ENCODE measurements at places on chromosomes 16 and 17.

GRCh38 chr16:71520550-71520949, 5.7 kb upstream of the CHST4 start:
- no peak for DNase-seq

DNA sequence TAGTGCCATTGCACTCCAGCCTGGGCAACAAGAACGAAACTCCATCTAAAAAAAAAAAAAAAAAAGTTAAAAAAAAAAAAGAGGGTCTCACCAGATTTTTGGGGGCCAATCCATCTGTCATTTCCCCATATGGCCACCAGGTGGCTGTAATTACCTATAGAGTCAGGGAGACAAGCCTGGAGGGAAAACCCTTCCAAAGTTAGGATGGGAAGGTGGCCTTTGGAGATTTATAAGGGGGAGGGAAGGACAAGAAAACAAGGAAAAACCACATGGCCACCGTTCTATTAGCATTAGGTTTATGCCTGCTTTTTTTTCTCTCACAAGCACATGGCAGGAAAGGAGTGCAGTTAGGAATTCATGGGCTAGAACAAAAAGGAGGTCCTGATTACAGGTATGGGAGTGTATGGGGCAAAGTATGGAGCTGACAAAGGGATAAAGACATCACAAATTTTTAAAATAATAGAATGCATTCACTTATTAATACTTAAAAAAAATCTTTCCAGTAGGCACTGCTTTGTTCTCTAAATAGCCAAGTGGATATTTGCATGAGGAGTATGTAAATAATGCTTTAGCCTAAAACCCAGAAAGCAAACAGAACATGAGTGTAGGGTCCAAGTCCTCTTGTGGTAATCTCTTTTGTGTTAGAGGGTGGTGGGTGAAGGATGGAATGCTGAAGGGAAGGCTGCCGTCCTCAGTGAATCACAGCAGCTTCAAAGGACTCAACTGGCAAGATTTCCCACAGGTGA, 5.1 kb downstream of the CYB5D1 start:
- DNase-seq = peak; percentile 80

GRCh38 chr16:19607616-19608280, 52.2 kb downstream of the VPS35L start:
- no peak for DNase-seq

DNA sequence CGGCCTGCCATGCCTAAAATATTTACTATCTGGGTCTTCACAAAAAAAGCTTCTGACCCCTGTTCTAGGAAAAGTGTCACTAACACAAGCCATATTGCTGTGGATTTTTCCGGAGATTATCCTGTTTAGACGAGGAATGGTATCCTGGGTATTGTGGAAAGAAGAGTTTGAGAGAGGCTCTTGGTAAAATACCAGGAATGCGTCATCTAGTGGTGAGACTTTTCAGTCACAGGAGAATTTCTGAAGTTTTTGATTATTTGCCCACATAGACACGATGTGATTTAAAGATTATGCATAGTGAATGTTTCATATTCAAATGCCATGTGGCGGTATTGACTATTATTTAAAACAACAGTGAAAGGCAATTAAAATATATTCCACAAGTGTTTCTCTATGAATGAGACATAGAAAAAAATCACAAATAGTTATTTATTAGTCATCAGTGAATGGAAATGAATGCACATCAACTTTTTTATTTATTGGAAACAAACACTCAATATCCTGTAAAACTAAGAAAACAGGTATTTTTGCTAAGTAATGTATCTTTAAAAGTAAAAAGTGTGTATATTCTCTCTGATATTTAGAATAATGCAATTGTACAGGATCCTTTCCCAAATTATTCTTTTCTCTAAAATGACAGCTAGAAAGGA, 7.8 kb downstream of the KRT28 start:
- DNase-seq = peak; percentile 76

GRCh38 chr17:10278218-10278617, 79.8 kb upstream of the GAS7 start:
- peak; percentile 26 for DNase-seq

DNA sequence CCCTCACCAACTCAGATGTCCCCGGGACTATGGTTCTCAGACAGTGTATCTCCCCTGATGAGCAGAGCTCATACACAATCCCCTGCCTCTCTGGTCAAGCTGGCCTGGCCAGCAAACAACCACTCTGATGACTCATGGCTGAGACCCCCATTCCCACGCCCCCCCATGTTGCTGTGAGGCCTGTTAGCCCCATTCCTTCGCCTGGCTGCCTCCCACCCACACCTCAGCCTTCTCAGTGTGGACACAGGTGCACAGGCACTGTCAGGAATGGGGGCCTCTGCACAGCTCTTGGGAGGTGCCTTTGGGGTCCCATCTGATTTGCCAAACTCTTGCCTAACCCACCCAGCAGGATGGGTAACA, 80.2 kb downstream of the CNGB1 start:
- DNase-seq = no peak

- DNase-seq = no peak
Measured at GRCh38 chr17:63809970-63810369, 17.3 kb upstream of the PSMC5 start.

- DNase-seq = no peak
Measured at GRCh38 chr17:42530952-42531454, 5.0 kb upstream of the NAGLU start.

- peak; percentile 77 for DNase-seq
Measured at GRCh38 chr17:7560172-7561027, 1.3 kb upstream of the SENP3 start.

DNA sequence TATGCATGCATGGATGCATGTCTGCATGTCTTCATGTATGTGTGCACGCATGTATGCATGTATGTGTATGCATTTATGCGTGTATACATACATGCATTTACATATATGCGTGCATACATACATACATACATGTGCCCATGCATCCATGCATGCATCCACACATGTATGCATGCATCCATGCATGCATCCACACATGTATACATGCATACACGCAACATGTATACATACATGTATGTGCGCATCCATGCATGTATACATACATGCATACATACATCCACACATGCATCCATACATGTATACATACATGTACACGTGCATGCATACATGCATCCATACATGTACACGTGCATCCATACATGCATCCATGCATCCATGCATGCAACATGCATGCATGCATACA, 29.8 kb upstream of the DLX3 start:
- DNase-seq = no peak

GRCh38 chr16:4859190-4859899, 12.1 kb downstream of the UBN1 start:
- DNase-seq = peak; percentile 81

DNA sequence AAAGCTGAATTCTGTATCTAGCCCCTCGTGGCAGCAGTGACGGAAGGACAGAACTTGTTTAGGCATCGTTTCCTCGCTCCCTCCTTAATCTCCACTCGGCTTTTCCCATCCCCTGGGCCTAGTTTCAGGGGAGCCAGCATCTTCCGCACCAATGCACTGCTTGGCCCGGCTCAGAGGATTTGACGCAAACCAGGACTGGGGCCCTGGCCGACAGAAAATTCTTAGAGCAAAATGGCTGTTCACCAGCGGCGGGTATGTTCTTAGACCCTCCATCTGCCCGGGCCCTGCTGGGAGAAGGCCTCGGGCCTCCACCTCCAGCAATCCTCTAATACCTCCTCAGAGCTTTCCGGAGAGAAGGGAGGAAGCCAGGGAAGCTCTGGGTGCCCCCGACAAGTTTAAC, 54.6 kb downstream of the TBC1D16 start:
- DNase-seq = no peak

DNA sequence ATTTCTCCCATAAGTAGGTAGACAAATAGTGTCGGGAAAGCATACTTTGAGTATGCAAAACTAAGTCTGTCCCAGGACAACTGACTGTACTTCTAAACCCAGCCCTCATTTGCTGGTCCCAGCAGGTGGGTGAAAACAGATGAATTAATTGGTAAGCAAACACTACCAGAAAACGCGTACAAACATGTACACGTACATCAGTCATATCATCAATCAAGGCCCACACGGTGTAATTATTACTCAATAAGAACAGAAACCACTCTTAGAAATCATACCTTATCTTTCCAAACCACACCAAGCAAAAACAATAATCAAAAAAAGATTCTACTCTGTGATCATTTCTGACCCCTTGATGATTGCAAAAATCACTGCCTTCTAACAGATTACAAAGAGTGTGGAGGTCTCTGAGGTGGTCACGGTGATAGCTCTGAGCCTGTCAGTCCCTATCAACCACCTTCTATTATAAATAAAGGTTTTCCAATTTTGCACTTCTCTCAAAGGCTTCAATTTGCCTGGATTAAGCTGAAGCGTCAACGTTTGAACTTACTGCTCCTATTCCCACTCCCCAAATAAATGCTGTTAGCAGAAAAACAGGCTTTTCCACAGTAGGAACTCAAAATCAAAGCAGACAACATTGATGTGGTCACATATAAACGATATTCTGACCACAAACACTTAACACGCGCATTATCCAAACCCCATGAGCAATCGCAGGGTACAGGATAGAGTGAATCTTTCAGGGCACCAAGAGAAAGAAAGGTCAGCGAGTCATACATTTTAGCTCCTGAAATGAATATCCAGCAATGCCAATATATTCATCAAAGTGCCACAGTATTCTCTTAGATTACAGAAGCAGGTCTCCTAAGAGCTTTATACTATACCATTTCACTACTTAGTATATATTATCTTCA, 211.9 kb downstream of the STX8 start:
- peak; percentile 38 for DNase-seq

DNA sequence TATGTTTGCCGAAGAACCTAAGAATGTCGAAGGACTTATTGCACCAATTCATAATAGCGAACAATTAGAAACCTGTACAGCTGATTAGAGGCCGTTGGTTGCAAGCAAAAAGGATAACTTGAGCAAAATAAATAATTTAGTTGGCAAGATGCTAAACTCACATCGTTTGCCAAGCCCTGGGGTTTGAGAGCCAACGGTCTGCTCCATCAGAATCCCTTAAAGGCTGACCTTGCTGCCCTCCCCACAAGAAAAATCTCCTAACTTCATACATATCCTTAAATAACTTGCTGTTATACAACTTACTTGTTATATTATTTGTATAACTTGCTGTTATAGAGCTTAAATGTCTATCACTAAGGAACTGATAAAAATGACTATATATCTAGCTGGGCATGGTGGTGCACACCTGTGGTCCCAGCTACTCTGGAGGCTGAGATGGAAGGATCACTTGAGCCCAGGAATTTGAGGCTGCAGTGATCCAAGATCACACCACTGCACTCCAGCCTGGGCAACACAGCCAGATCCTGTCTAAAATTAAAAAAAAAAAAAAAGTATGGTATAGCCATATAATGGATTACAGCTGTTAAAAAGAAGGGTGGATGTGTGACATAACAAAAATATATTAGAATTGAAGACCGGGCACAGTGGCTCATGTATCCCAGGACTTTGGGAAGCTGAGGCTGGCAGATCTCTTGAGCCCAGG, 1.9 kb upstream of the TRIM37 start:
- DNase-seq = no peak

GRCh38 chr16:79310710-79311109, 289.8 kb downstream of the MAF start:
- no peak for DNase-seq

GRCh38 chr17:79534851-79535727, 75.8 kb downstream of the RBFOX3 start:
- DNase-seq = no peak

DNA sequence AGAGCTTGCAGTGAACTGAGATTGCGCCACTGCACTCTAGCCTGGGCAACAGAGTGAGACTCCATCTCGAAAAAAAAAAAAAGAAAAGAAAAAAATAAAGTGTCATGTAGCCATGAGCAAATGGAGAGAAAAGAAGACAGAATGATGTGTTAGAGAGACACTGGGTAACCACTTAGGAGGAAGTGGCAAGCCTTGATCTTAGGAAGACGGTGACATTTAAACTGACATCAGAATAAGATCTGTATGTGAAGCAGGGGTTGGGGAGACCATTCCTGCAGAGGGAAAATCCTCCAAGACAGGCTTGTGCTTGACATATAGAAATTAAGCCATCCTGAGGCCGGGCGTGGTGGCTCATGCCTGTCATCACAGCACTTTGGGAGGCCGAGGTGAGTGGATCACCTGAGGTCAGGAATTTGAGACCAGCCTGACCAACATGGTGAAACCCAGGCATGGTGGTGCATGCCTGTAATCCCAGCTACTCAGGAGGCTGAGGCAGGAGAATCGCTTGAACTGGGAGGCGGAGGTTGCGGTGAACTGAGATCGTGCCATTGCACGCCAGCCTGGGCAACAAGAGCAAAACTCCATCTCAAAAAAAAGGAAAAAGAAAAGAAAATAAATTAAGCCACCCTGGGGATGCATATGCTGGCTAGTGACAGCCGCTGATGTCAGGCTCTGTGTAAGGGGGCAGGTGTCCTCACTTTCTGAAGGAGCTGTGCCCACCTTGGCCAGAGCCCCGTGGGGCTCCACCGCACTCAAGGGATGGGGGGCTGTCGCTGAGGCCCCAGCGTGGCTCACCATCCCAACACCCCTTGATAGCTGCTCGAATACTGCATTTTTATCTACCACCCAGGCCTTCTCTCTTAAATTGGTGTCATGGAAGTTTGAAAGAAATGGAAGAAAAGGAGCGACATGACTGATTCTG, 13.1 kb upstream of the CYB5B start:
- DNase-seq = no peak

DNA sequence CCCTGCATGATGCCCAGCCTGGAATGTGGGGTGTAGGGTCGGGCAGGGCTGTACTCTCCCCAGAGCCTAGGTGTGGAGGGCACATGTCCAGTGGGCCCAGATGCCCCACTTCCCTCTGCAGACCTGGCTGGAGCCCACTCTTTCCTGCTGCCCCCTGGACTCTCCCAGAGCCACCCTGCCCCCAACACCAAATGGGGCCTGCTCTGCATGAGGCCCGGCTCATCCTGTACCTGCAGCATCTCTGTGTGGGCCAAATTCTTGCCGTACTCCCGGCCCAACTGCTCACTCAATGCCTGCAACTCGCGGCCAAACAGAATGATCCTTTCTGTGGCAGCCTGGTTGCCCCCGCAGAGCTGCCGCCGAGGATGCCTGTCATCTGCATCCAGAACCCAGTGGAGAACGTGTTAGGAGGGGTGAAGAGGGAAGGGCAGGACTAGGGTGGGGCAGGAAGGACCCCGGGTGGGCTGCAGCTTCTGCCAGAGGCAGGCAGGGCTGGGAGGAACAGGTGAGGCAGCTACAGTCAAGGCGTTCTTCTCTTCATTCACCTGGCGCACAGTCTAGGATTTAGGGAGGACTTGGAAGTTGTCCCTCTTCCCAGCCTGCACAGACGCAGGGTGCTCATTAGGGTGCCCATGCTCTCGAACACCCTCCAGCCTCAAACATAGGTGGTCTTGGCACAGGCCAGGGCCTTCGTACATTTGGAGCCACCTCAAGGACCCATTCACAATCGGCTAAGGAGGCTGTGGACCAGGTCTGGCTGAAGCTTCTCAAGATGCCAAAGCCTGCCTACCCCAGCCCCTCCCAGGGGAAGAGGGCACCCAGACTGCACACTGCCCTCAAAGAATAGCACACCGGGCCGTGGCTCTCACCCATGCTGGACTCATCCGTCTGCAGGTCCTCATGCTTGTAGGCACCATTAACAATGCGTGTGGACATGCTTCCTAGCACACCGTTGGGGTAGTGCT, 8.7 kb upstream of the GFOD2 start:
- DNase-seq = no peak
